IPS DF 19.7 (cell line): ENCODE measurements at places on chromosomes 2 and 18.

DNA sequence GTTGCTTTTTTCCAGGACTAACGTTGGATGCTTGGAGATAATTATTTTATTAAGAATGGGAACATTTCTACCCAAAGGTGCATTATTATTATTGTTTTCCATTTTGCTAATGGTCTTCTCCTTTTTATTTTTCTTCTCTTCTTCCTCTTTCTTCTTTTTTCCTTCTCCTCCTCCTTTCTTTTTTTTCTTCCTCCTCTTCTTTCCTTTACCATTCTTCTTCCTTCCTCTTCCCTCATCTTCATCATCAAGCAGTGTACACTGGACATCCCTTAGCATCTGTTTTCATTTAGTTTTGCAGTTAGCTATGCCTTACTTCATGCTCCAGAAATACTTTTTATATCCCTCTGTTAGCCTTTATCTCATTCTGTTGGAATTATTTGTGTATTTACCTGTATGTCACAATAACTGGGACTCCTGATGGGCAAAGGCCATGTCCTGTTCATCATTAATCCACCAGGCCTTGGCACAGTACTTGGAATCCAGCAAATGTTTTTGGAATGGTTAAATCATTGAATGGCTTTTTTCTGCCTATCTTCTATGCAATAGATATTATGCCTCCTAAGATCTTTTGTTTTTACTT lies 162.7 kb downstream of the CAMKMT start:
- DNase-seq: no peak

DNA sequence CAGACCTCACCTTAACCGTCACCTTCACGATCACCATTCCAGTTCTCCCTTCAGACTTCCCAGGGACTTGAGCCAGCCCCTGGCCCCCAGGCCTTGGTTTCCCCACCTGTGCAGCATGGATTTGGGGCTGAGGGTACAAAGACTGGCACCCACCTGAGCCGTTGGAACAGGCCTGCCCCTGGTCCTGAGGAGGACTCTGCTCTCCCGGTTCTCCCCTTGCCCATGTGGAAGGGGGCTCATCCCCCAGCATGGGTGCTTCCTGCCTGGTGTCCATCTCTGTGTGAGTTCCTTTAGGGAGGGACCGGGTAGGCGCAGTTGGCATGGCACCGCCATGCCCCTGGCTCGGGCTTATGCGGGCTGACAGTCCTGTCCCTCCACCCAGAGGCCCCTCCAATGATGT lies 10.9 kb upstream of the GPR35 start:
- no peak for DNase-seq

DNA sequence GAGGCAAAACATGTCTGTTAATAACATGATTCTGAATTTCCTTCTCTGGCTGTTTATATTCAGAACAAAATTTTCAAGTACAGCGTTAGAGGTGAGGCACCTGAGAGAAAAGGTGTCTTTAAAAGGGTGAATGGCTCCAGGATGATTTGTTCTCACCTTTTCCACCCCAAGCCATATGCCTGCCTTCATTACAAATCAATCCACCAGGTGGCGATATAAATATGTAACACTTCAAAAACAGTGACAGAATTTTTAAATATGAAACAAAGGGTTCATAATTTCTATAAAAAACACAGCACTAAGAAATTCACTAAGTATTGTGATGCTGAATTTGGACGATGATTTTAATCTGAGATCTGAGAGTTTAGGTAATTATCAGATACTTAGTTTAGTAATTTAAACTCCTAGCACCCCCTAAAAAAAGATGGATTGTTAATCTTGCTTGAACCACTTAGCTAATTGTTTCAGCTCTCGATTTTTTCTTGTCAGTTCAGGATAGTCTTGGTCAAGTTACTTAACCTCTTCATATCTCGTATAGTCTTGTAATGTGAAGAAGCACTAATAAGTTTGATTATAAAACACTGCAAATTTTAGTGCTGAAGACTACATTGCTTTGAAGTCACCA lies 528.8 kb downstream of the CPS1 start:
- DNase-seq: no peak

GRCh38 chr18:23738575-23738974 lies 49.3 kb downstream of the LAMA3 start:
- no peak for DNase-seq

DNA sequence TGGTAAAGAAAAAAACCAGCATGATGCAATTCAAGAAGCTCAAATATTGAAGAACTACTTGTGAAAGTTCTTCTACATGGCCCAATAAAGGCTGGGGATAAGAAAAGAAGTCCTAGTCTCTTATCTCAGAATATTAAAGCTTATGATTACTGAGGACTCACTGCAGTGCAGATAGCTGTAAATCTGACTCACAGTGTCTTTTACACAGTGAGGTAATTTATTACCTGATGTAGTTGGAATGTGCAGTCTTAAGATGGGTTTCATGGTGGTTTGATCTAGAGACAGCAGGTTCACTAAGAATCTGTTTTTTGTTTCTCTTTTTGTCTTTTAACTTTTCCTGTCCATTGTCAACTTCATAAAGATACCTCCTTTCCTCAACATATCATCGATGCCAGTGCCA lies 484.0 kb upstream of the MAP2 start:
- no peak for DNase-seq

DNA sequence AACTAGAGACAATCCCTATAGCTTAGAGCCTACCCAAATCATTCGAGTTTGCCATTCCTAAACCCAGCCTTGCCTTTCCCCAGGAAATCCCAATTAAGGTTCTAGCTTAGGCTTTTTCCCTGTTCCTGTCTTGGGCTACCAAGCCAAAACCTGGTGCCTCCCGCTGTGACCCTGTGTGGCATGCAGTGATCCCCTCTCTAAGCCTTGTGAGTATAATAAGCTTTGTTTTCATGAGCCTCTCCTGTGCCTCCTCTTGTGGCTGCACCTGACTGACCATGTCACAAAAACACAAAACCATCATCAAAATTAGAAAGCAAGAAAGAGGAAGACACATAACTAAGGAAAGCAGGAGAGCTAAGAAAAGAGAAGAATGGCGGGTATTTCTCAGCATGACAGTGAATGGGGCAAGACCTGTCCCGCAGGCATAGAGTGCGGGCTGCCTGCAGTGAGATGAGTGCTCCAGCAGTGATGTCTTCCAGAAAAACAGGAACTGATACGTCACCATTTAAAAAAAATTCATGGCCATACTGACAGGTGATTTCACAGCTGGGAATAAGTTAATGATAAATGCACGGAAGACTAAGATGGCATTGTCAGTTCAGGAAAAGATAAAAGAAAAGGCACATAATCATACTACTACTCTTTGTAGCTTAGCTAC lies 9.2 kb upstream of the PAIP2B start:
- DNase-seq: no peak

DNA sequence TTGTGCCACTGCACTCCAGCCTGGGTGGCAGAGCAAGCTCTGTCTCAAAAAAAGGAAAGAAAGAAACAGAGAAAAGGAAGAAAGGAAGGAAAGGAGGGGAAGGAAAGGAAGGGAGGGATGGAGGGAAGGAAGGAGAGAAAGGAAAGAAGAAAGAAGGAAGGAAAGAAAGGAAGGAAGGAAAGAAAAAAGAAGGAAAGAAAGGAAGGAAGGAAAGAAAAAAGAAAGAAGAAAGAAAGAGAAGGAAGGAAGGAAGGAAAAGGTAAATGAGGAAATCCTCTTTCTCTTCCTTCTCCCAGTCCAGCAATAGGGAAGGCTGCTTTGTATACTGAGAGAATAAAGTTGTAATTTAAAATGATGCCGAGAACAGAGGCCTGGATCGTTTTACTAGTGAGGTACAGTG lies 22.8 kb upstream of the ZNF407 start:
- DNase-seq: no peak

DNA sequence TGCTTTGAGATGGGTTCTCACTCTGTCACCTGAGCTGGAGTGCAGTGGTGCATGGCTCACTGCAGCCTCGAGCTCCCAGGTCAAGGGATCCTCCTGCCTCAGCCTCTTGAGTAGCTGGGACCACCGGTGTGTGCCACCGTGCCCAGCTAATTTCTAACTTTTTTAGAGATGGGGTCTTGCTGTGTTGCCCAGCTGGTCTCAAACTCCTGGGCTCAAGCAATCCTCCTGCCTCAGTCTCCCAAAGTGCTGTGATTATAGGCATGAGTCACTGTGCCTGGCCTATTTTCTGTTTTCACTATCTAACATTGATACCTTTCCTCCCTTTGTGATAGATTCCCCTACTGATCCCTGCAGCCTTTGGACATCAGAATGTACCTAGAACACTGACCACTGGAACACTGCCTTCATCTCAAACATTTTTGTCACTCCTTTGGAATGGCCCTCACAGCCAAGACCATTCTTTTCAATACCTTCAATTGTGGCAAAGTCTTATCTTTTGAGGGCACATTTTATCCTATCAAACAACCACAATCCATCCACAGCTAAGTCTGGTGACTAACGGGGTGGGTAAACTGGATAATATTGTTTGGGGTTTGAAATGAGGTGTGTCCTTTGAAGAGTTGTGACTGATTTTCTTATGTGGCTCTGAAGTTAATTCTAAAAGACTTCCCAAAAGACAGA lies 43.7 kb downstream of the EPAS1 start:
- no peak for DNase-seq

DNA sequence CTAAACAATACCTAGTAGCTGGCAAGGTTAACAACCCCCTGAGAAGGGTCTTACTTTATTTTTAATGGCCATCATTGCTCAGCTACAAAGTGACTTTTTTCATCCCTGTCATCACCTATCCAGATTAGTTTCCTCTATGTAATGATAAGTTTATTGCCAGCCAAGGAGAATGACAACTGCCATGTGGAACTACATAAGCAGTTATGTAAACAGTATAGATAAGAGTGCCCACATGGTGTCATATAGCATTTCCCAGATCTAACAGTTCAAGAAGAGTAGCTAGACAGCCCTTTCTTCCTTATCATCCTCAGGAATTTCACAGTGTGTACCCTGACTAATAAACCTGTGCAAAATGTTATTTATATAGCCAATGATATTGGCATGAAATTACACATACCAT lies 240.2 kb upstream of the PIK3C3 start:
- DNase-seq: no peak

GRCh38 chr2:176638167-176639015 lies 369.1 kb downstream of the MTX2 start:
- DNase-seq: no peak

DNA sequence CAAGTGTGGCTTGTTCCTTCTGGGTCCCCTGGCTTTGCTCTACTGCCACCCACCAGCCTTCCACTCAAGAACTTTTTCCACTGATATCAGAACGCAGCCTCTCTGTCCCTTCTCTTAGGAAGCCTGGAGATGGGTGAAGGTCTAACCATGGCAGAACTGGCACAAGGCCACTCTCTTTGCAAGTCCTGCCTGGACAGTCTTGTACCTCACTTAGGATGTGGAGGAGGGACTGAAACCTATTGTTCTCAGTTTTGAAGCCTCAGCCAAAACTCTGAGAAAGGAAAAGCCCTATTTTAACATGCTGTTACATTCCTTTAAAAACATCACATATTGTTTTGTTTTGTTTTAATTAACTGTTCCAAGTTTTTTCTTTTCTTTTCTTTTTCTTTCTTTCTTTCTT lies 58.9 kb upstream of the NCOA1 start:
- DNase-seq: no peak

GRCh38 chr2:41066168-41066567 lies 614.3 kb upstream of the SLC8A1 start:
- no peak for DNase-seq

GRCh38 chr2:31304816-31305215 lies 70.9 kb downstream of the EHD3 start:
- no peak for DNase-seq

DNA sequence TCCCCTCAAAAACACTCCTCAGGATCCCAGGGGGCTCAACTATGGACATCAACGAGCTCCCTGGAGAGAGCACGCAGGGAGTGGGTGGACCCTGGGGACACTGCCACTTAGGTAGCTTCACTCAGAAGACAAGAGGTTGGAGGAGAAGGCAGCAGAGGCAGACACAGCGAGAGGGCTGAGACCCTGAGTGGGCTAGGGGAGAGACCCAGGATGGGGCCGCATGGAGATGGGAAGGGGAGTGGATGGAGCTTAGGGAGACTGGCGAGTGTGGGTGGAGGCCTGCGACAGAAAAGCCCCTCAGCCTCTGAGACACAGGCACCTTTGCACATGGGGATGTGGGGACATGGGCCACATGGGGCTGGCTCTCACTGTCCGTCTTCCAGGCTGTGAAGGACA lies 70.9 kb downstream of the ASB1 start:
- DNase-seq: no peak
